ENCODE measurements at places on chromosomes 5 and 9.
A peak's percentile ranks its signal among the peaks of the same experiment; 100 is the strongest.

DNA sequence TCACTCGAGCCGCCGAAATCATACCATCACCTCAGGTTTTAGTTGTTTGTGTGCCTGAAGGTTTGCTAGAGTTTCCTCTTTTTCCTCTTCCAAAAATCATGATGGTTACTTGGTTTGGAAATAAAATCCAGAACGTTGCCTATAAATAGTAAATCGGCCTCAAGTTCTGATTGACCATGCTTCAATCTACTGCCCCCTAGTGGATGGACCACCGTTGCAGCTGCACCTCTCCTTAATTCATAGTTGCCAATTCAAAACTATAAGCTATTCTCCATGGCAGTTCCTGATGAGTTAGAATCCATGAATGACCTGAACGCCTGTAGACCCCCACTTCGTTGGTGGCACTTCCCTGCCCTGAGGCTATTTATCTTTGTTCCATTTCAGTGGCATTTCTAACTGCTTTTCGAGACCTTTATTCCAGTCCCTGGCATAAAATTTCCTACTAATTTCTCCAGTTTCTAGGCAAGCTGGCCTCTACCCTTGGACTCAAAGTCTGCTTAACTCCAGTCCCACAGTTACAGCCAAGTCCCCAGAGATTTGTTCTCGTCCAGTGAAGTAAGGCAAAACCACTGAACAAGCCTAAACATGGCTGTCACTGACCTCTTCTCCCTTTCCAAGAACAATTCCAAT is 422.6 kb downstream of the EFNA5 start:
- peak; percentile 88 for DNase-seq

GRCh38 chr5:167512111-167512510 is 779.3 kb upstream of the WWC1 start:
- no peak for DNase-seq

DNA sequence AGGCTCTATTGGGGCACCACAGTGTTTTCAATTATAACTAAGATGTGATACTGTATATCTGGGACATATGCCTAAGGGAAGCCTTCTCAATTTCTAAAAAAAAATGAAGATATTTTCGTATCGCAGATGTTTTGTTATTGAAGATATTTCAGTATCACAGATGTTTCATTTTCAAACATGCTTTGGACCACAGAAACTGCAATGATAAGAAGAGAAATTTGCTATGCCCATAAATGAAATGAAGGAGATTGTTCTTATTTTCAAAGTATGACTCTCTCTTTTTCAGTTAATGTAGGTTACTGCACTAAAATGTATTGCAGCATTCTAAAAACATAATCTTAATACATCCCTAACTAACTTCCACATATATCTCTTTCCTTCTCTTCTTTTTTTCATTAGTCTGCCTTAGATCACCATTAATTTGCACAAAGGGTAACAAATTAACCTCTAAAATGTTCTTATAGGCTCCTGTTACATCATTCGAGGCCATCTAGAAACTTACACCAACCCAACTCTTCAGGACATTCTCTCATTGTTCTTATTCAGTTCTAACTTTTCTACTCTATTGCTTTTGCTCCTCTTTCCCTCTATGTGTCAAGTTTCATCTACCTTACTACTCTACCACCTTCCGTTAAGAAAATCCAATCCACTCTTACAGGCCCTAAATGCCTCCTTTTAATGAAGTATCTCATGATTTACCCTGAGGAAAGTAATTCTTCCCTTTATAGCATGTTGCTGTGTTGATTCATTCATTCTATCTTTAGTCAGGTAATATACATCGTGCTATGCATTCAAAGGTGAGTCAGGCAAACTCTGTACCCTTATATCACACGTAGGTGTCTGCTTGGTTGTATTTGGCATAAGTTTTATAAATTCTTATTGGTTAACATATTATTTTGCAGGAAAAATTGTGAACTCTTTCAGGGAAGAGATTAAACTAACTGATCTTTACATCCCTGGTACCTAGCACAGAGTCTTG is 70.5 kb downstream of the ST8SIA4 start:
- no peak for DNase-seq

DNA sequence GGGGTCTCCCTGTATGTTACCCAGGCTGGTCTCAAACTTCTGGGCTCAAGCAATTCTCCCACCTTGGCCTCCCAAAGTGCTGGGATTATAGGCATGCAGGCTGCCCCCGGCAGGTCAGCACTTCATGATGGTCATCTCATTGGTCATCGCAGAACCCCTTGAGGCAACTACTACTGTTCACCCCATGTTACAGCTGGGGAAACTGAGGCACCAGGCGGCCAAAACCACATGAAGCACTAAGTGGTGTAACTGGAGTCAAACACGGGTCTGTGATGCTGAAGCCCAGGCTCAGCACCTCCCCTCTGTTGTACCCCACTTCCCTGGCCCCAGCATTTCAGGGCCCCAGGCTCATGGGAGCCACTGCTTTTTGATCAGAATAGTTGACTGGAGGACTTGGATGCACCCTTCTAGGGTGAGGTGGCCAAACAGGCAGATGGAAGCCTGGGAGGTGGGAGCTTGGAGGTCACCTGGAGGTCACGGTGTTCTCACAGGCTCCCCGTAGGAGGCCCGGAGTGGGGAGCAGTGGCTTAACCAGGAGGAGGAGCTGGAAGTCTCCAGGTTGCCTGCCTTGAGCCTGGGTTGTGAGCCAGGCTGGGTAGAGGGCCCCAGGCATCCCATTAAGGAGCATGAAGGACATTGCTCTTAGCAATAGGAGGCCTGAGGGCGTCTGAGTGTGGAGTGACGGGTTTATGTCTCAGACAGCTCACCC is 57.3 kb upstream of the RPL26L1 start:
- DNase-seq = no peak

GRCh38 chr5:149135536-149136201 is 5.6 kb upstream of the ABLIM3 start:
- DNase-seq = no peak

DNA sequence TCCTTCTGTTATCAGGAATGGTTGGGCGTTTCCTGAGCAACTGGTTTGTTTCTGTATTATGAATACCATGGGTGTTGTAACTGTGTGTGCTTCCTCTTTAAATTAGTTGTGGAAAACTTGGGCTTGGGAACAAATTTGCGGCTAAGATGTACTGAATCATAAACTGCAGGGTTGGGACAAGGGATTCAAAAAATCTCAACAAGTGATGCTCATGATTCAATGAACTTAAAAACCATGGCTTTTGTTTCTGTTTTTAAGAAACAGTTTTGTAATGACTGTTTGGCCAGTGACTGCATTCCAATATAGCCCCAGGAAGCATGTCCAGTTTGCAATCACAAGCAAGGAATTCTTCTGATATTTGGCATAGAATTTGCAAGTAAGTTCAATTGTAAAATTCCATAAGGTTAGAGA is 657.5 kb upstream of the WWC1 start:
- DNase-seq = no peak

DNA sequence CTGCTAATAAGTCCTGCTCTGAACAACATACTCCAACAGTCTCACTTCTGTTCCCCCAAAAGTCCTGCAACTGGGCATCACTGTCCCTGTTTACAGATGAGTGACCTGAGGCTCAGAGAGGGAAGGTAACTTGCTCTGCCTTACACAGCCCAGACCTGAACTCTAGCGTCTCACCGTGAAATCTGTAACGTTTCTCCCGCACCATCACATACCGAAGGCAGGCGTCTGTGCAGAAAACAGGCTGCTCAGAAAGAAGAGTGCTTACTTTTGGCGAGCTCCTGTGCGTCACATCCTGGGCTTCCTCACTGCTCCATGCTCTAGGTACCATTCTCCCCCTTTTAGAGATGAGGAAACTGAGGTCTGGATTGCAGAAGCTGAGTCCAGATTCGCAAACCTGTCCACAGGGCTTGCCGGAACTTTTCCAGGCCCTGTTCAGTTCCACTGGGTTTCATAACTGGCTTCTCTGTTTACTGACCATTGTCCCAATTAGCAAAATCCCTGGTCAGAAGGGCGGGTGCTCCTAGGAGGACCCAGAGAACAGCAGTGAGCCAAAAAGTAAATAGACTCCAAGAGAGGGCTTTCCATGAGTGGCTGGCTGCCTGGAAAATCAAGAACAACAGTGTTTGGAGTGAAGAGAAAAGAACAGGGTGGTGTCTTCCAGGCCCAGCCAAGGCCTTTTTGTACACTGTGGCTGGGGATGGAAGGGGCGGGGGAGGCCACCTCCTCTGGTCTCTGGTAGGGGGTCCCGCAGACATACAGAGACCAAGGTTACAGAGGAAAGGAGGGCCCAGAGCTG is 27.1 kb downstream of the GSN start:
- DNase-seq = peak; percentile 80

DNA sequence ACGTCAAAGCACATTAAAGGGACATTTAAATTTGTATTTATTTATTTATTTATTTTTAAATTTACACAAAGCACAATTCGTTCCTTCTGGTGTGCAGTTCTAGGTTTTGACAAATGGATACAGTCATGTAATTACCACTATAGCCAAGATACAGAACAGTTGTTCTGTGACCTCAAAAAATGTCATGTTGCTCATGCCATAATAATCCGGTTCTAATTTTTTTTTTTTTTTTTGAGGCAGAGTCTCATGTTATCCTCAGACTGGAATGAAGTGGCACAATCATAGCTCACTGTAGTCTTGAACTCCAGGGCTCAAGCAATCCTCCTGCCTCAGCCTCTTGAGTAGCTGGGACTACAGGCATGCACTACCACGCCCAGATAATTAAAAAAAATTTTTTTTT is 7.8 kb downstream of the IGFBPL1 start:
- no peak for DNase-seq

- no peak for DNase-seq
Measured at GRCh38 chr9:109455391-109455790, 42.7 kb downstream of the PTPN3 start.

- DNase-seq = no peak
Measured at GRCh38 chr5:68435611-68436010, 220.1 kb downstream of the PIK3R1 start.

- no peak for DNase-seq
Measured at GRCh38 chr9:120892748-120893610, 16.0 kb upstream of the PHF19 start.

- peak; percentile 32 for DNase-seq
Measured at GRCh38 chr9:83956086-83956435, 24.0 kb downstream of the HNRNPK start.

All from lower leg skin (tissue), 4 donors.